ENCODE measurements at places on chromosomes 12 and 14.

- no peak for DNase-seq
Measured at GRCh38 chr14:105853907-105854599, 327.7 kb downstream of the TMEM121 start.

DNA sequence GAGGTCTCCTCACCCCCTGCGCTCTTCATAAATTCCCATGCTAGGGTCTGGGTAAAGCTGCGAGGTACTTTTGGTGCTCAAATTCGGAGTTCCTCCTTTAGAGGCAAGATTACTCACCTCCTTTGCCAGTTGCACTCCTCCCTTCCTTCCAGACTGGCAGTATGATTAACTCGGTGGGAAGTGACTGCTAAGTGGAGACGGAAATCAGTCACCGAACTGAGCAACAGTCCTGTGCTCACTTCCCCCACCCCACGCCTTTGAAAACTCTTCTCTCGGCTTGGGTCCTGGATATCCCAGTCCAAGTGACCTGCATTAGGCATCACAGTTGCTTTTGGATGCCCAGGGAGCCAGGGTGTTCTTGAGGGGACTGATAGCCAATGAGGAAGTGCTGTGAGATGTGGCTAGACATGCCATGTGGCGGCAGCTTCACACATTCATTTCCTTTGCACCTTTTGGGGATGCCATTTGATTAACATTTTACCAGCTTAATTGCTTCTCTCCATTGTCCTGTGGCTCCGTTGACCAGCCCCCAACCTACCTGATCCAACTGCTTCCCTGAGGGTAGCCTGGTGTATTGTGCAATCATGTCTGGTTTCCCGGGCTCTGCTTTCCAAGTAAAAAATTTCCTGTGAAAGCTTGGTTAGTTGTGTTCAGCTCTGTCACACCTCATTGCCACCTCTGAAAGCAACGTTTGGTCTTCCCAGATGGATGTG lies 840 bp downstream of the PNP start:
- DNase-seq, result peak; percentile 78

- DNase-seq, result no peak
Measured at GRCh38 chr12:14773685-14774073, 29.6 kb downstream of the WBP11 start.

GRCh38 chr14:91879196-91879595 lies 11.9 kb upstream of the TC2N start:
- no peak for DNase-seq

GRCh38 chr12:79174626-79175025 lies 310.1 kb downstream of the SYT1 start:
- no peak for DNase-seq

DNA sequence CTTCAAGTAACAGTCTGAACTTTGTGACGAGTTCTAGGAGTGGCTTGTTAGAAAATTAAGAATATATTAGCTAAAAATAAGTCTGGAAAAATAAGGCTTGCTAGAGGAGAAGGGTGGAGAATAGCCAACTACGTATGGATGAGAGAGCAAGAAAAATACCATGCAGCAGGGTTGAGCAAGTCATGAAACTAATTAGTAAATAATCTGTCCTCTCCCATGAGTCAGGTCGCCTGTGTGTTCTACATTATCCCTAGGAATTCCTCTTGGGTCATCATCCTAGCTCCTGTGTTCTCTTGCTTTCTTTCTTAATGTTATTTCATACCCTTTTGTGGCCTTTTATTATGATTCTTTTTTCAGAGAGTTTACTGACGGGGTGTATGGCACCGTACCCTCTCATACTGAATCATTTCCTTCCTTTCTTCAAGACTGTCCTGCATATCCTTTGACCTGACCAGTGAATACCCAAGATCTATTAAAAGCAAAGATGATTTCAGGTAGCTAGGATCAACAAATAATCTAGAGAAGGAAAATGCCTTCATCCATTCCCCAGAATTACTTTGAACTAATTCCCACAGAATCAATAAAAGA lies 177.2 kb upstream of the NPAS3 start:
- no peak for DNase-seq

DNA sequence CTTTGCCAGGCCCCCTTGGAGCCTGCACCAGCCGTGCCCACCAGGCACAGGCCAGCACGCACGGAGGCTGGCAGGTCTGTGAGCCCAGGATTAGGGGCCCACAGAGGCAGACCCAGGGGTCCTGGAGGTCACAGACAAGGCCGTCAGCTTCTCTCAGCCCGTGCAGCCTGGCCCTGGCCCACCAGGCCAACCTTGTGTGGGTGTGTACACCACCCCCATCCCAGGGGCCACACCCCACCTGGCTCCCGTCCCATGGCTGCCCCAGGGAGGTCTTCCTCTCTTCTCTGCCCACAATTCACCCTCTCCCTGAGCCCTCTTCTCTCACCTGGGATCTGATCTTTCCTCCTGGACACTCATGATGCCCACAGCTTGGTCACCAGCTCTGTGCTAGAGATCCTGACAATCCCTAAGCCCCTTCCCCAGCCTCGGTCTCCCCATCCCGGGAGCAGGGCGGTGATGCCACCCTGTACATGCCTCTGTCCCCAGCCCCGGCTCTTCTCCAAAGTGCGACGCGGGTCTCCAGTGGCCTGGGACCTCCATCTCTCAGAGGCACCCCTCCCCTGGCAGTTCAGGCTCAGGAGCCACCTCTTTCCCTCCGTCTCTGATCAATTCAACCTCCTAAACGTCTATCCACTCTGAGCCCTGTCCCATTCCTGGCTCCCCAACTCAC lies 31.1 kb upstream of the GPR132 start:
- no peak for DNase-seq

DNA sequence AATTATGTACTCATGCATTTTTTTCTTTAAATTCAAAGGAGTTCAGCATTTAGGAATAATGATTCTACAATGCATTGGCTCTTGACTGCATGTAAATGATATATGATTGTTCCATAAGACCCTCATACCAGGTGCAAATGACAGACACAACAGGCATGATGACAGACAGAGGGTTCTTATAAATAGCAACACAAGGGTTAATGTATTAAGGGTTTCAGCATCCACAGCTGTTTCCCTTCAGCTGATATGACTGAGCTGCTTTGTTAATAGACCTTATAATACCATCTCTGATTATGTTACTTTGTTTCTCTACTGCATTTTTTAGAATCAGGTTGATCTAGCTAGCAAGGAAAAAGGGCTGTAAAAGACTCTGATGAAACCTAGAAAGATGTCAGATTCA lies 90.8 kb upstream of the TMTC2 start:
- DNase-seq, result no peak

DNA sequence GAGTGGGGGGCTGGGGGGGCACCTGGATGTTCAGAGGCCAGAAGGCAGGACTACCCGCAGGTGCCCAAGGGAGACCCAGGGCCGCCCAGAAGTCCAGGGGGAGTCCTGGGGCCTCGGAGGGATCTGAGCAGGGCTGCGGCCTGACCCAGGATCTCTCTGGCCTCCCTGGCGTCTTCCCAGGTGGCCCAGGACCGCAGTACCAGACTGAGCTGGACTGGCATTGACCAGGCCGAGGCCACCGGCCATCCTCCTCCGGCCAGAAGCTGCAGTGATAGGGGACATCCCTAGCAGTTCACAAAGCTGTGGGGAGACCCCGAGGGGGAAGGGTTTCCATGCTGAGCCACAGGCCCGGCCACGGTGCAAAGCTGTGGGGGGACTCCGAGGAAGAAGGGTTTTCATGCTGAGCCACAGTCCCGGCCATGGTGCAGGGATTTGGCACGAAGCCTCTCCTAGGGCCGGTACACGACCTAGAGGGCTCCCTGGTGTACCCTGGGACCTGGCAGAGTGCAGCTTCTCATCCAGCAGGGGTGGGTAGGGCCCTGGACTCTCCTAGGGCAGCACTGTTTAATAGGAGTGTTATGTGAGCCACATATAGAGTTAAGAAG lies 24.4 kb downstream of the FBRSL1 start:
- no peak for DNase-seq

DNA sequence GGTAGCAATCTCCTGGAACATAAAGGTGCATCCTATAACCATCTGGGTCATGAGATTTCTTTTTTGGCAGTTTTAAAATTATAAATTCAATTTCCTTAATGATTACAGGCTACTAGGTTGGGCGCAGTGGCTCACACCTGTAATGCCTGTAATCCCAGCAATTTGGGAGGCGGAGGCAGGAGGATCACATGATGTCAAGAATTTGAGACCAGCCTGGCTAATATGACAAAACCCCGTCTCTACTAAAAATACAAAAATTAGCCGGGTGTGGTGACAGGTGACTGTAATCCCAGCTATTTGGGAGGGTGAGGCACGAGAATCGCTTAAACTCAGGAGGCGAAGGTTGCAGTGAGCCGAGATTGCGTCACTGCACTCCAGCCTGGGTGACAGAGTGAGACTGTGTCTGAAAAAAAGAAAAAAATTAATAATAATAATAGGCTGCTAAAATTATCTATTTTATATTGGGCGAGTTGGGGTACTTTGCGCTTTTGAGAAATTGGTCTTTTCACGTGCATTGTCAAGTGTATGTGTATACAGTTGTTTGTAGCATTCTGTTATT lies 17.2 kb upstream of the ARF6 start:
- DNase-seq, result no peak

DNA sequence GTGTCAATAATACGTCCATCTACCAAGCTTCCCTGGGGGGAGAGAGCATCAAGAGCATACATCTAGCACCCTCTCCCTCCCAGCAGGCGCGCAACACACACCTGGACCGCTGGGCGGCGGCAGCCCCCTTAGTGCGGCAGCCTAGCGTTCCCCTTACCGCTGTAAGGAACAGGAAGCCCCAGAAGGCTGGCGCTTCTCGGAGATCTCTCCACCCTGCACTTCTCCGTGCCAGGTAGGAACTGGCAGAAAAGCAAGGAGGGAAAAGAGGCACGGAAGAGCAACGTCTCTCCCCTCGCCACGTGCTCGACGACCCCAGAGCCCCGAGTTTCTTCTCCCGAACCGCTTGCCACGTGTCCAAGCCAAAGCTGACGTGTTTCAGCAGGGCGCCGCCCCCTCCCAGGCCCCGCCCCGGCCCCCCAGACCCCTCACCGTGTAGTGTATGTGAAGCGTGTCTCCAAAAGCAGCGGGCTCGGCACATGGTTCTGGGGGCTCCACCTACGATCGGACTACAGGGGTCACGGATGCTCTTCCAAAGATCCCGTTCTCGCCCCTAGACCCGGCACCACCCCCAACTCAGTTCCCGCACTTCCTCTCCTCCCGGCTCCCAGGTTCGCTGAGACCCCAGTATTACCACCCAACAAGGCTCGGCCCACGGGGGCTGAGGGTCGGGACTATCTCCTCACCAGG lies 532 bp downstream of the FKBP11 start:
- peak; percentile 85 for DNase-seq

DNA sequence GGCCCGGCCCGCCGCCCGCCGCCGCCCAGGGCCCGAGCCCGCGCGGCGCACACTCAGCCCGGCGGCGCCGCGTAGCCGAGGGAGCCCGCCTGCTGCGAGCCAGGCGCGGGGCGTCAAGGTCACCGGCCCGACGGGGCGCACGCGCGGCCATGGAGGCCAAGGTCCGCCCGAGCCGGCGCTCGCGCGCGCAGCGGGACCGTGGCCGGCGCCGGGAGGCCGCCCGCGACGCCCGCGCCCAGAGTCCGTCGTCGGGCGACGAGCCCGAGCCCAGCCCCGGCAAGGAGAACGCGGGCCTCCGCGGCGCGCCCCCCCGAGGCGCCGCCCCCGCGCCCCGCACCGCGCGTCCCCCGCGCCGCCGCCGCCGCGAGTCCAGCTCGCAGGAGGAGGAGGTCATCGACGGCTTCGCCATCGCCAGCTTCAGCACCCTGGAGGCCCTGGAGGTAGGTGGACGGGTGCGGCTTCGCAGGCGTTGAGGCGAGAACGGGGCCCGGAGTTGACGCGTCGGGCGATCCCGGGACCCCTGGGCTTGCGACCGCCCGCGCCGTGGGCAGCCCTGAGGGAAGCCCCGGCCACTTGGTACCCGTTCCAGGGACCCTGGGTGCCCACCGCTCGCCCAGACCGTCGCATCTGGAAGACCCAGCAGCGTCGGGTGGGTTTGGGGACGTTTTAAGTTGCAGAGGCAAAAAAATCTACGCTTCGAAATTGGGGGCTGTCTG lies 629 bp downstream of the FBRSL1 start:
- peak; percentile 47 for DNase-seq

GRCh38 chr12:6630736-6631135 lies 5.0 kb downstream of the LPAR5 start:
- no peak for DNase-seq

DNA sequence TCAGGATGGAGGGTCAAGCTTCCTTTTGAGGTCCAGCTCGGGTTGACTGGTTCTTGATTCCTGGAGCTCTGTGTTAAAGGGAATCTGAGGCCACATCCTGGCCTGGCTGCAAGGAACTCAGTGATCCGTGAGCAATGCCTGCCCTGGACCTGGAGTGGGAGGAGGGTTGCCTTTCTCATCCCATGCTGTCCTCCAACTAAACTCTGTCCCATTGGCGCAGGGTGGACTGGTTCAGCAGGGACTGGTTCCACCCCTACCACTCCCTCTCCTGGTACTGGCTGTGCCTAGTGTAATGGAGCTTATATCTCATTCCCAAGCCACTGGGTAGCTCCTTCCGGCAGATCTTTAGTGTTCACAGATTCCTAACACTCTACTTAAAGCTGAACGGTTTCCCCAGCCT lies 3.9 kb upstream of the CMKLR1 start:
- DNase-seq, result no peak

- no peak for DNase-seq
Measured at GRCh38 chr12:32917094-32917611, 20.6 kb upstream of the PKP2 start.

DNA sequence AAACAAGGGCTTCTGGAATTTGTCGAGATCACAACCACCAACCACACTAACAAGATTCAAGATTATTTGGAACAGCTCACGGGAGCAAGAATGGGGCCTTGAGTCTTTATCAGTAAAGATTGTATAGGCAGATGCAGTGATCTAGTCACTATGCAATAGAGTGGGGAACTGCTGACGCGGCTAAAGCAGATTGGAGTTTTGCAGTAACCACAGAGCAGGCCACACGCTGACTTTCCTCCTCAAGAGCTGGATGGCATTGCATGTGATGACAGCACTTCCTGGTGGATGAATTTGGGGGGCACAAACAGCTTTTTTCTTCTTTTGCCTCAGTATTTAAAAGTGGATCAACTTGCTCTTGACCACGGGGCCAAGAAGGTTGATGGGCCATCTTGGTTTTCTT lies 46.0 kb downstream of the KCNK13 start:
- no peak for DNase-seq

DNA sequence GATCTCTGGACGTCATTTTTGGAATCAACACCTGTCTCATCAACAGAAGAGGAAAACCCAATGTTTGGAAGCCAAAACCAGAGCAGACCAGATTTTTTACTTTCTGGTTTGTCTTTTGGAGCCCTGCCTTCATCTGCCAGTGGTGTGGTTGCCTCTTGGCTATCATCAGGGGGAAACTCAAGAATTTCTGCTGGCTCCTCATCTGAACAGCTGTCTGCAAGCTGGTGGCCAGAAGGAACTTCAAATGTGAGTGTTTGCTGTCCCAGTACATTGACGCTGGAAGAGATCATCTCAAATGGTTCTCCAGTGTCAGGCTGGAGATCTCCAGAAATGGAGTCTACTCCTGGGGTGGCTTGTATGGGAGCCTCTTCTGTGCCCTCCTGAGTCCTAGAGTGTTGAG lies 13.8 kb downstream of the PLD4 start:
- no peak for DNase-seq
